ENCODE measurements at places on chromosomes 3 and 15. TPM values are rescaled to one million over a fixed set of nuclear protein-coding genes. Genes with fewer than 3 reads are reported as not detected.

DNA sequence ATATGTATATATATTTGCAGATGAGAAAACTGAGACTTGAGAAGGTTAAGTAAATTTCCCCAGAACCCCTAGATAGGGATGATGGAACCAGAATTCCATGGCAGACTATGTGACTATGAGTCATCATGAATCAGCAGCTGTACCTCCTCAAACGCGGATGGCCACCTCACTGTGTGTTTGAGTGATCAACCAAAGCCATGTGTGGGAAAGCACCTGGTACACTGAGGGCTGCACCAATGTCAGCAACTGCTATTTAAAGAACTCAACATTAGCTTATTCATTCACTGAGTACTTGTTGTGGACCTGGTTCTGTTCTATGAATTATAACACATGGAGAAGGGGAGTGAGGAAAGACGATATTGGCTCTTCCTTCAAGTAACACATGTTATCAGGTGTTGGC is 377.0 kb downstream of the GAP43 start:
- peak; percentile 37 for DNase-seq

DNA sequence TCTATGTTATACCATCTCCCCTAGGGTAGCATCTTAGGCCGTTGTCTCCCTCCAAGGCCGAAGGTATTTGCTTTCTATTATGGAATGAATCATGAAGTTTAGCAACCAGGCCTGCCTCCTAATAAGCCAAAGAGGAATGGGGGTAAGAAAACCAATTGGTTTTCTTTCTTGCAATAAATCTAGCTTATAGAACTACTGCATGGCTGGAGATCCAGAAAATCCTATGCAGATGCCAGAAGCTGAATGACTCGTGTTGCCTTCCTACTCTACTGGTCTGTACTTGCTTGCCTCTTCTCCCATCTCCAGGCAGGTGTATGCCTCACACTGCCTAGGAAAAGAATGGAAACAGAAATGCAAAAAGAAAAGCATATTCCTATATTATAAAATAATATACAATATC is 31.1 kb upstream of the IL16 start:
- DNase-seq = no peak

DNA sequence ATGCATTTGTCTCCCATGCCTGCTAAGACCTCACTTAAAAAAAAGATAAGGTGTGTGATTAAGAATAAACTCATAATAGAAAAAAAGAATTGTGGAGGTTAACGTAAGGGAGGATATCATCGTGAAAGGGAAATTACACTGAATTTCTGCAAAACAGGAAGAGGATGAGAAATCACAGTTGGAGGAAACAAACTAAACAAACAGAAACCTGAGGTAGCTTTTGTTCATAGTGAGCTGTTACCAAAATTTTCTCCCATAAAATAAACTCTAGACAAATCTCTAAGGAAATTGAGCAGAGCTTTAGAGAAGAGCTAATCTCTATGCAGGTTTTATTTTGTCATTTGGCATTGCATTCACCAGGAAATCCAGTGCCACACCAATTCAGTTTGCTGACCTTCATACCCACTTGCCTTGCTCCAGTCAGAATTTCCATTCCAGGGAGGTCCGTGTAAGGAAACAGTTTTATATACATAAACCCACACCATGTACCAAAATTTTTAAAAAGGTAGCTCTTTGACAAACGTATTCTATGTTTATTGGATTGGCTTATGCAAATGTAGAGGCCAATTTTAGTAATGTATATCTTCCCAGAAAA is 231.2 kb downstream of the MBNL1 start:
- no peak for DNase-seq

MUC13 gene
- total RNA-seq = 0.92 TPM

DNA sequence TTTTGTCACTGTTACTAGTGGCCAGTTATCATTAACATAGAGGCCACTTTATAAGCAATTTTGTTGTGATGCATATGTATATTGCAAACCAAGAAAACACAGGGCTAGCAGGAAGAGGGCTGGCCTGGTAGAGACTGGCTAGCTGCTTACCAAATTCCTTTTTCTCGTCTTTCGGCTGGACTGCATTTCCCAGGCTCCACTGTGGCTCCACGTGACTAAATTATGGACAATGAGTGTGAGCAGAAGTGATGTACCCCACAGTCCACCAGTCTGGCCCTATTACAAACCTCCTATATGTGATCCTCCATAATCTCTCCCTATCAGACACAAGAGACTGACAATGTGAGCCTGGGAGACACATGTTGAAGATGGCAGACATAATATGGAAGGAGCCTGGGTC is 257.0 kb downstream of the MFSD1 start:
- no peak for DNase-seq

- no peak for DNase-seq
Measured at GRCh38 chr15:72155003-72155621, 36.9 kb downstream of the SENP8 start.

GRCh38 chr3:66518644-66519043 is 17.8 kb upstream of the LRIG1 start:
- DNase-seq = no peak

DNA sequence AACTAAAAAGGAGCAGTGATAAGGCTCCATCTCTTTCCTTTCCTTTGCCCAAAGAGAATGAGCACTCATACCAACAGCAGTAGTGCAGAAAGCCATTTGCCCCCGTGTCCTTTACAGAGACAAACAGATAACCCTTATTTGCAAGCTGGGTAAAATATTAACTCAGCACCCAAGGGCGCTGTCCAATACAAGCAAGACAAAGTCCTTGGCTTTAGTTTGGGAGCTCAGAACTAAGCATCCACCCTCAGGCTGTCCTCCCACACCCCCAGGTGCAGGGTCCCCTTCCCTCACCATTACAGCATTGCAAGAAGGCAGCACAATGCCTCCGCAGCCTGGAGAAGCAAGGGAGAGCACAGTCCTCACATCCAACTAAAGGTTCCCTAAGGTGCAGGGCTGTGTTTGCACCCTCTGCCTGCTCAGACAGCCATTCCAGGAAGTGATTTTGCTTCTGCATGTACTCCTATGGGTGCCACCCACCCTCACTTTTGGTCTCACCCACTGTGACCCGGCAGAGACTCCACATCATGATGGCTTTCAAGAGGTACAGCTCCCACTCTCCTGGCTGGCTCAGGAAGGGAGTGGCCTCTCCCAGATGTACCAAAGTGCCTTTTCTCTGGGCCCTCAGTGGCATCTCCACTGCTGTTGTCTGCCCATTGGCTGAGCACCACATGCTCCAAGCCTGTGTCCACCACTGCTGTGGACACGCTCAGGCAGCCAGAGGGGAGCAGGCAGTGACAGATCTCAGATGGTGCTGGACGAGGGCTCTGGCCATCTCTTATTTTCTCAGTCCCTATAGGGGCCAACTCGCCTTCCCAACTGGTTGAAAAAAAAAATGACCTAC is 34.1 kb upstream of the HES1 start:
- no peak for DNase-seq

DNA sequence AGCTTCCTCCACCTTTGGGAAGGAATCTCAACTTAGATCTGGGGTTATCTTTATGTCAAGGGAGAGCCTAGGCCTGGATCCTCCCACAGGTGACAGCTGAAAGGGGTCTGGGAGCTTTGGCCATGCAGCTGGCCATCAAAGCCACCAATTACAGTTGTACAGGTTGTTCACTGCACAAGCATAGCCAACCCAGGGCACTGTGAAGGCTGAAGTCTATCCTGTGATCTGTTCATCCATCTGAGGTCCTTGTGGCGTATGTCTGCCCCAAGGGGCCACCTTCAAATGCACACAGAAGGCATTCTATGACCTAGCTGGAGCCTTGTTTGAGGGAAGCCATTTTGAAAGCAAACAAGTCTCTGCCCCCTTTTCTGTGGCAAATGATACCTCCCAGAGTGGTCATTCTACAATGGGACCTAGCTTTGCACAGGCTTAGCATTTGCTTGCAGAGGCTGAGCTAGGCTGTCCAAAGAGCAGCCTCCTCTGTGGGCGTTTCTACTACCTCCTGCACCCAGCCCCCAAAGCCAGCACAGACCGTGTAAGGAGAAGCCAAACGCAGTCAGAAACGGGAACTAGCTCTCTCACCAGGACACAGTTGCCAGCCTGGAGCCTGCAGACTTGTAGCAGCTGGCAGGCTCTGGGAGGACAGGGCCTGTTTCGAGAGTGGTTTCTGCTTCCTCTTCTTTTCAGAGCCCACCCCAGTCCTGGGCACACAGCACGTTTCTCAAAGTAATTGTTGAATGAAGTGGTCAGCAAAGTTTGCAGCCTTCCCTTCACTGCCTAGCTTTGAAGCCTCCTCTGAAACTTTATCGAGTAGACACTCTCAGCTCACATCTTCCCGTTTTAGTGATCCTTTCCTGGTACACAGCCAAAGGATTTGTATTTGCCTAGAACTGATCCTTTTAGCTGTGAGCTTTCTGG is 157.3 kb upstream of the SMAD3 start:
- peak; percentile 39 for DNase-seq

DNA sequence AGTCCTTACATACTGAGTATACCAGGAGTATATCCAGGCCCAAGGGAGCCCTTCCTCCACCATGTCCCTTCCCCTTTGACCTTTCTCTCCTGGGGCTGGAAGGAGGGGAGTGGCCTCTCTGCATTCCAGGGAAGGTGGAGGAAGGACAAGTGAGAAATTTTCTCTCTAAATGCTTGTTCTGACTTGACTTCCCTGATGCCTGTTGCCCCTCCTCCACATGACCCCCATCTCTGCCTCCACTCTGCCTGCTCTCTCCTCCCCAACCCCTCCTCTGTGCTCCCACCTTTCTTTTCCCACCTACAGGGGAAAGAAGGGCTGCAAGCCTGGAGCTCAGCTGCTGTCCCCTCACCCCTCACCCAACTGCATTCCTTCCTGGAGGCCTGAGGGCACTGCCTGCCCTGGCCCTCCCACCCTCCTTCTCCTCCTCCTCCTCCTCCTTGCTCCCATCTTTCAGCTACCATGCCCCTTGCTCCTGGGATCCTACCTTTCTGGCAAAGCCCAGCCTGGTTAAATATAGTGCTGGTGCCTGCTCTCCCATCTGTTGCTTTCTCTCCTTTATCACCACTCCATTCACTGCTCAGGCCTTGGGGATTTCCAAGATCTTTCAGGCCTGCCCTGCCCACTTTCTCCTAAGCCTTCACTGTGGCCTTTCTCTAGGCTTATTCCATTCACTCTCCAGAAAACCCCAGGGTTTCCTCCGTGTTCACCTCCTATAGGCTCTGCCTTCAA is 8.5 kb upstream of the DAG1 start:
- no peak for DNase-seq

CLRN1 gene
- not detected for total RNA-seq

DNA sequence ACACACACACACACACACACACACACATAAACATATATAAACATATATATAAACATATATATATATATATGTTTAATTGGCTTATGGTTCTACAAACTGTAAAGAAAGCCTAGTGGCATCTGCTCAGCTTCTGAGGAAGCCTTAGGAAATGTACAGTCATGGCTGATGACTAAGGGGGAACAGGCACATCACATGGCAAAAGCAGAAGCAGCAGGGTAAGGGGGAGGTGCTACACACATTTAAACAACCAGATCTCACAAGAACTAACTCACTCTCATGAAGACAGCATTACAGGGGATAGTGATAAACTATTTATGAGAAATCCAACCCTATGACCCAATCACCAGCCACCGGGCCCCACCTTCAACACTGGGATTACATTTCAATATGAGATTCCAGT is 922.9 kb downstream of the SI start:
- no peak for DNase-seq

DNA sequence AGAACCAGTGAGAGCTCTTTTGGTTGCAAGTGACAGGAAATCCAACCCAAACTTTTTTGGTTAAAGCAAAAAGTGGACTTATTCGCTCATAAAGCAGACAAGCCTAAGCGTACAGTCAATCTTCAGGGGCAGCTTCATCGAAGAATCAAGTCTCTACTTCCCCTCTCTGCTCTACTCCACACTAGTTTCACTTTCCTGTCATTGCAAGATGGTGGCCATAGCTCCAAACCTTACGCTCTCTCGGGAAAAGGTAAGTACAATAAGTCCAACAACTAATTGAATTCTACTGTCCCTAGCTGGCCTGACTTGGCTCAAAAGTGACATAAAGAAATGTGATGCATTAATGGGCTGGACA is 24.9 kb upstream of the ZNF710 start:
- no peak for DNase-seq

DNA sequence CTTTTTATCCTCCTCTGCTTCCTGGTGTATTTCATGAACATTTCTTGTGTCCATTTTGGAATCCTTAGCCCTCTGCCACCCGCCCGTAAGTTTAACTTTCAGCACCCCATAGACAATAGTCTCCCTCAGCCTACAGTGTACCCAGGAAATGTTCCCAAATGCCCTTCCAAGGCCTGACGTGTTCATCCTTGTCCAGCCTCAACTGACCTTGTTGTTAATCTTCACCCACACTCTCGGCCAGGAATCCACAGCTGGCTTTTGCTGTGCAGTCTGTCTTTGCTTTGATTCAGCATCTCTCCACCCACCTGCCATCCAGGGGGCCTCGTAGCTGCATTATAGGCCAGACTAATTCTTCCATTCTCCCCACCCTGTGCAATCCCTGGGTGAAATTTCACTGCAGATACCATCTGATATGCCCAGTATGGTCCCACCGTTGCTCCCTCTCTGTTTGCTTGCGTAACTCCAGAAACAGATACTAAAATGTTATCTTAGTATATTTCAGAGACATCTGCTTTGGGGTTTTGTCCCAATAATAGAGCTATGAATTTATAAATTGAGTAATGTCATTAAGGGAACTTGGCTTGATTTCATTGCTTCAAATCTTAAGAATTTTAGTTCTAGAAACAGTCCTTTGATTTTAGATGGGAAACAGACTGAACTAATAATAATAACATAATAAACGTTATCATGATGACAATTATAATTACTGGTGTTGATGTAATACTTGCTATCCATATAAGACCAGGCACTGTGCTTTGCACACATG is 16.6 kb downstream of the GUCA1C start:
- DNase-seq = no peak

DNA sequence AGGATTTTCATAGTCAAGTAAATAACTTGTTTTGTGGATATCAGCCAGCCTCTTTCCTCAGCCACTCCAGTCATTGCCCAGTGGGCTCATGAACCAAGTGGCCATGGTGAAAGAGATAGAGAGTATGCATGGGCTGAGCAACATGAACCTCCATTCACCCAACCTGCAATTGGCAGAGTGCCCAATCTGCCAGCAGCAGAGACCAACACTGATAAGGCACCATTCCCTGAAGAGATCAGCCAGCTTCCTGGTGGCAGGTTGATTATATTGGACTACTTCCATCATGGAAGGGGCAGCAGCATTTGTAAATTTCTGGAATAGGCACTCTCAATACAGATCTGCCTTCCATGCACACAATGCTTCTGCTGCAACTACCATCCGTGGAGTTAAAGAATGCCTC is 10.3 kb upstream of the MCF2L2 start:
- no peak for DNase-seq

HYAL1 gene
- 0.49 TPM for total RNA-seq

GRCh38 chr3:55792742-55793141 is 305.6 kb upstream of the WNT5A start:
- DNase-seq = no peak

GRCh38 chr15:85007137-85007536 is 25.5 kb downstream of the PDE8A start:
- no peak for DNase-seq

GRM2 gene
- total RNA-seq = 0.05 TPM

OR5K2 gene
- total RNA-seq = not detected
